ENCODE measurements at places on chromosomes 12 and 14.

GRCh38 chr12:79532907-79533288 is 157.9 kb downstream of the PAWR start:
- DNase-seq: no peak

DNA sequence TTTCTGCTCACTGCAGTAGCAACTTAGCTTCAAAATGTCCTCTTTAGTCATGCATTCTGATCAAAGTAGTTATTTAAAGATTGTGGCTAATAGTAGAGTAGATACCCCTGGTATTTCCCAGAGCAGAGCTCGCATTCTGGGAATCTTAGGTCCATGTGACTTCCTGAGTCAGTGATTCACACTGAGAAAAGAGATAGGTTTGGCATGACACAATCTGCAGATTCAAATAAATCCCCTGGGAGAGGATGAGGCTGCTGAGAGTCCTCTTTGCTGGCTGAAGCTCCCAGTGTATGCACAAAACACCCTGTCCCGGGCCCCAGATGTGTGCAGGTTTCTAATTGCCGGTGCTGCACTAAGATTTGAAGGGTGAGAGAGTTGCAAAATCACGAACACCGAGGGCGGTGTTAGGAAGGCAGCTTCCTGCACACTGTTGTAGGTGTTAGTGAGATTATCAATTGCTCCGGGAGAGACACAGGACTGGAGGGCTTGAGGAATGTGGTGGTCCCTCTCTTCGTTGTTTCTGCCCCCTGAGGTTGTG is 233.2 kb downstream of the NRXN3 start:
- no peak for DNase-seq

GRCh38 chr14:93105362-93105761 is 10.4 kb downstream of the ITPK1 start:
- no peak for DNase-seq

DNA sequence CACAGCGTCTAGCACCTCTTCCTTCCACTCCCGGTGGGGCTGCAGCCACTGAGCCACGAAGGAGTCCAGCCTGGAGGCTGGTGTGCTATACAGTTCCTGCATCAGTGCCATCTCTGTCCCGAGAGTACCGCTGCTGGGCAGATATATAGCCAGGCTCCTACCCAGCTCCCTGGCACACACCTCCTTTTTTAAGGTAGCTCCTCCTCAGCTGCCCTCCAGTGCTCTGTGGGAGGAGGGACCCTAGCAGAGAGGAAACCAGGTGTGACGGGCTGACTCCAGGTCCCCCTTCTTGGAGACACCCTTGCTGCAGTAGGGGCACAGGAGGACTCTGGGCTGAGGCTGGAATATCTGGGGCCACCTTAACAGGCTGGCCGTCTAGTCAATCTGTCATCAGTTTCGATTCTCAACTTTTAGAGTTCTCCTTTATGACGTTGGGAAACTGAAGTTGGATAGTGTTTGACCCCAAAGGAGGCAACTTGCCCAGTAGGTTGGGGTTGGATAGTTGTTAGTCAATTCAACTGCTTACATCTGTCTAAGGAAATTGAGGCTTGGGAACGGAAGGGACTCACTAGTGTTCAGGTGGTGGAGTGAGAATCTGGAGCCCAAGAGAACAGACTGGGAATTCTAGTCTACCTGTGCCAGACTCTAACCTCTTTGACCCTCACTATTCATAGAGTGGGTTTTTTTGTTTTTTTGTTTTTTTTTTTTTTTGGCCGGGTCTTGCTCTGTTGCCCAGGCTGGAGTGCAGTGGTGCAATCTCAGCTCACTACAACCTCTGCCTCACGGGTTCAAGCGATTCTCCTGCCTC is at the start of gene OASL:
OASL (minus strand) TSS at position 386 of the 808 bp plus-strand sequence; CDS start at position 111, 275 bp downstream.
- peak; percentile 78 for DNase-seq

DNA sequence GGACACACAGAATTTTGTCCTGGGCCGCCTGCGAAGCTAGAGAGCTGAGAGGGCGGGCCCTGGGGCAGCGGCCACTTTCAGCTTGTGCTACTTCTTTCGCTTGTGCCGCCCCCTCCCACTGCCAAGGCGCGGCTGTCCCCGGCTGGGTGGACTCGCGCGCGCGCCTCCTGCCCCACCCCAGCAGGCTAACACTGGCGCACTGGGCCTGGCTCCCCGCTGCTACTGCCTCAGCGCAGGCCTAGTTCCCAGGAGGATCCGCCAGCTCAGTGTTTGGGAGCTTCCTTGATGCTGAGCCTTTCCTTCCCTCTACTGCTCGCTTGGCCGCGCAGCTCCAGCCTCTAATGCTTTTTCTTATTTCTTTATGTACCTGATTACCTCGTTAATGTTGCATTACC is 27.4 kb upstream of the METAP2 start:
- DNase-seq: no peak

GRCh38 chr12:58901664-58902063 is 18.6 kb downstream of the LRIG3 start:
- DNase-seq: no peak

DNA sequence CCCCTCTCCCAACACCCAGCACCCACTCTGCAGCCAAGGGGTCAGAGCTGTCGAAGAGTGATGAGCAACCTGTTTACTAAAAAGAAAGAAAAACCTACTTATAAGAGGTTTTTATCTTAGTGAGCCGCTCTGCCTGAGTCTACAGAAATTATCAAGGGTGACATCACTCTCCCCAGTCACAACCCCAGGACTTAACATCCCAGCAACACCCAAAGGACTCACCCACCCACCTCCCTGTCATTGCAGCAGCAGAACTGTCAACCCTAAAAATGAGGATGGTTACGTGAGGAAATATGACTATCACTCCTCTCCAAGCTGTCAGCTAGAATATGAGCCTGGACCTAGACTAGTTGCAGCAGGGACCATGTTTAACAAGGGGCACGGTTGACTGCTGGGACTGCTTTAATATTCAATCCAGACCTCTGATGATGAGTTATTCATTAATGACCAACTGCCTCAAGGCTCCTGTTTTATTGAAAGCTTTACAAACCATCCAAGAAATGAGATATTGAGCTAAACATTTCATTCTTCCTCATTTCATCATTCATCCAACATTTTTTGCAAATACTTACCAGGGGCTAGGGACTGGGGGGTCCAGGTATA is 53.9 kb upstream of the FICD start:
- no peak for DNase-seq

GRCh38 chr12:128111333-128111732 is 155.6 kb upstream of the TMEM132C start:
- no peak for DNase-seq

DNA sequence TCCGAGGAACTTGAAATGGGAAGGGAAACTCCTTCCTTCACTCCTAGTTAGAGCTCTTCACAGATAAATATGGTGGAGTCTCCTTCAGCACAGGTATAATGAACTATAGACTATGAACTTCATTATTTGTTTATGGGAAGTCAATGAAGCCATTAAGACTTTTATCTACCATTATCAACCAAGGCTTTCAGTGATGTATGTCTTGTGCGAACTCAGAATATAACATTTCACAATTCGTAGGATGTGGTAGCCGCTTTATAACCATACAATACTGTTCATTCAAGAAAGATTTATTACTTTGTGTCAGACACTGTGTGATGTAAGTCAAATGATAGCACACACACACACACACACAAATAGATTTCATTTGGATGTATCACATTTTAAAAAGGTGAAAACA is 24.8 kb upstream of the ETNK1 start:
- DNase-seq: no peak

- no peak for DNase-seq
These were observed 285 bp downstream of the MVK start for GRCh38 chr12:109573914-109574244.

- no peak for DNase-seq
These were observed 241.0 kb downstream of the TMEM117 start for GRCh38 chr12:44076871-44077270.

DNA sequence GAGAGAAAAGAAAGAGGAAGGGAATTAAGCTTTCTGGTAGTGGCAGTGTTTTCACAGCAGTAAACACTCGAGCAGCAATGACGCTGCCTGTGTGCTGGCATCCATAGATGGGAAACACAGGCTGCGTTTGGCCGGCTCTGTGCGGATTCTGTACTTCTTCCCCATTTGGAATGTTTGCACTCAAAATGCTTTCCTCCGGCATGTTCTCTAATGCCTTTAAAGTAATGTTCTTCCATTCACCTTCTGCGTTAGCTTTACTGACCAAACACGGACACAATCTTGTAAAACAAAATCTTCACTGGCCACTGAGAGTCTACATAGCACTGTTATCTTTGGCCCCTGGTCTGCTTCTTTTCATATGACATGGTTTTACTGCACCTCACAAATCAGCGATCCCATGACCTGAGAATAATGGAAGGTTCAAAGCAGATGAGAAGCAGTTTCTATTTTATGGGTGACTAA is 31.4 kb downstream of the DCP1B start:
- DNase-seq: no peak

- no peak for DNase-seq
These were observed 60.6 kb upstream of the DIO3 start for GRCh38 chr14:101500681-101501080.

- no peak for DNase-seq
These were observed 110.1 kb downstream of the EML5 start for GRCh38 chr14:88682495-88683114.

DNA sequence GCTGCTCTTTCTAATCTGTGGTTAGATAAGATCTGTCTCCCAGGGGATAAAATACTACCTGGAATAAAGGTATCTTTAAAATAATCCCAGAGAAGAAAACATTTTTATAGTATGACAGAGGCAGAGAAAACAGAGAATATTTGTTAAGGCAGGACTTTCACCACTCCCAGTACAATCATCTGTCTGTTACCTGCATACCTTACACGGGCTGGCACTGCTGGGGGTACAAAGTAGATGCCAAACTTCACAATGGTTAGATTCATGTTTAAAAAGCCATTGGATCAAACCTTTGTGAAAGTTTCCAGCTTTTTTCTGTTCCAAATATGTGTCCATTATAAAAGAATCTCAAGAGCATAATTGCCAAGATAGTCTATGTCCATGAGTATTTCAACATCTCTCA is 273.6 kb upstream of the BTG1 start:
- DNase-seq: no peak

DNA sequence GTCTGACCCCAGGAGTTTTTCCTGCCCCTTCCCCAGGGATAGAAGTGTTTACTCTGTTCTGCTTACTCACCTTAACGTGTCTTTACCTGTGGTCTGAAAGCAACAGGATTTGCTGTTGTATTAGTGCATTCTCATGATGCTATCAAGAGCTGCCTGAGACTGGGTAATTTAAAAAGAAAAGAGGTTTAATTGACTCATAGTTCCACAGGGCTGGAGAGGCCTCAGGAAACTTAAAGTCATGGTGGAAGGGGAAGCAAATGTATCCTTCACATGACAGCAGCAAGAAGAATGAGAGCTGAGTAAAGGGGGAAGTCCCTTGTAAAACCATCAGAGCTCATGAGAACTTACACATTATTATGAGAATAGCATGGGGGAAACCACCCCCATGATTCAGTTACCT is 240.4 kb downstream of the SNAPC1 start:
- DNase-seq: peak; percentile 33

DNA sequence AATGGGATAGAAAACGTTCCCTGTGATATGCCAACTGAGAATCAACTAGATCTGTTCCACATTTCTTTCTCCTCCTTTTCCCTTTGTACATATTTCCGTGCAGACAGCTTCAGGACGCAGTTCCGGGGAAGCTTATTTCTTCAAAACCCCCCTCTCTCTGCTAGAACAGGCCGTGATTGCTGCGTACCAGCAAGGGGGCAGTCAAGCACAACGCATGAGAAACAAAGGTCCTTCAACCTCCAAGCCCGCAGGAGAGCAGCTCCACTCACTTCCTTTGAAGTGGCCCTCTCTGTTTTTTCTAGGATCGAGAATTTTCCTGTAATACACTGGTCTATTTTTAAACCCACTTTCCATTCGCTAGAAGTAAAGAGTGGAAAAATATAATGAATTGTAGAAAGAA is 80.8 kb downstream of the ZNF664 start:
- no peak for DNase-seq

DNA sequence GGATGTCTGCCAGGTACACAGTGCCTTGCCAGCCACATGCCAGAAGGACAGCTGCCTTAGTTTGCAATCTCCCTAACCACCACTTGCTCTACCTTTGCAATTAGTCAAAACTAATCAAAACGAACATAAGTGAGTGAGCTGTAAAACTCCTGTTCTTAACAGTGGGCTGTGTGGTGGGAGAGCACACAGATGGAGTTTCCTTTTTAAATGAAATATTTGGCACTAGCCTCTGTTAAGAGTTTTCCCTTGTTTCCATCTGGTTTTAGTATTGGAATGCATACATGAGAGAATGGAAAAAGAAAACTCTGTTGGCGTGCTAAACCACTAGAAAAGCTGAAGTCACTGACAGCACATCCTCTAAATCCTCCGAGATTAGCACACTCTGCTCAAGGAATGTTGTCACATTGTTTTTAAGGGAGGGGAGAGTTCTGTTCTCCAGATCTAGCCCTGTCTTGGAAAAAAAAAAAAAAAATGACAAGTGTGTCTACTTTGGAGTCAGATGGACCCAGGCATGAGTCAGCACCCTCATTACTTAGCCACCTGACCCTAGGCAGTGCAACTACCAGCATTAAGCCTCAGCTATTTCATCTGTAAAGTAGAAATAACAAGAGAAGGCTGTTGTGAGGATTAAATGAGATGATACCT is 83.9 kb downstream of the STXBP6 start:
- DNase-seq: no peak

GRCh38 chr12:102454808-102455760 is 25.3 kb downstream of the IGF1 start:
- no peak for DNase-seq

GRCh38 chr14:84937016-84937415 is 592.9 kb upstream of the FLRT2 start:
- DNase-seq: no peak

- DNase-seq: no peak
These were observed 201.1 kb downstream of the PPFIA2 start for GRCh38 chr12:81558031-81558430.

DNA sequence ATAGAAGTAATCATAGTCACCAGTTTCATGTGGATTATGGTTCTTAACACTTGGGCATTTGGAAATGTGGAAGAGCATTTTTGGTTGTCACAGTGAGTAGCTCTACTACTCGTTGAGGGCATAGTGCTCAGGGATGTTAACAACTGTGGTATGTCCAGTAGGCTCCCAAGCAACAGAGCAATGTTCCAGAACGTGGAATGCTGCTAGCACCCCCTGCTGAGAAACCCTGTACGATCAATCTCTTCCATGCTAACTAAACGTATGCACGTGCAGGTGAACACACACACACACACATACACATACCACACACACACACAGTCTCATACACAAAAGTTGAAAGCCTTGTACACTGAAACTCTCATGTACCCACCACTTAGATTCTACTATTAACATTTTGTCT is 16.6 kb upstream of the GNPTAB start:
- no peak for DNase-seq

- no peak for DNase-seq
These were observed 143.0 kb downstream of the KSR2 start for GRCh38 chr12:117825827-117826226.

- DNase-seq: no peak
These were observed 112.6 kb downstream of the KCNK10 start for GRCh38 chr14:88210426-88210825.

DNA sequence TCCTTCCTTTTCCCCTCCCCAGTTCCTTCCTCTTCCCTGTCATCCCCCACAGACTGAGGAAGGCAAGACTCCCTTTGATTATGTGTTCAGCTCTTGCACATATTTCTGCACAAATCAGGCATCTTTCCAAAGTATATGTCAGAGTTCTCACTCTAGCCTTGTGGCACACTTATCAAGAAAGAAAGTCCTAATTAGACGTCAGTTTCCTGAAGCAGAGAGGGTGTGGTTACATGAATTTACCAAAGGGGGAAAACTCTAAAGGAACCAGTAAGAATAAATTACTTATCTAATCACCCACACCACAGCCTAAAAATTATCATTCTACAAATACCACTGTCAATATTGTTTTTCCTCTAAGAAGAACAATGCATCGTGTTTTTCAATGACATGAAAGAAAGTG is 120.7 kb upstream of the GRIP1 start:
- DNase-seq: no peak

Measured in activated T-cell treated with anti-CD3 and anti-CD28 coated beads, Interleukin-2, amount 50 U/mL, for 24 hours (primary cell).